ENCODE measurements at places on chromosomes 2 and 18. TPM values are rescaled to one million over a fixed set of nuclear protein-coding genes. Genes with fewer than 3 reads are reported as not detected.

The SNRNP27 gene
- 41.6 TPM for total RNA-seq

The TMEM200C gene
- 16.4 TPM for total RNA-seq

The EHD3 gene
- total RNA-seq: 7.5 TPM

The MXD1 gene
- 12.9 TPM for total RNA-seq

The DPP4 gene
- total RNA-seq: 6.4 TPM

The LIMS4 gene
- 0.31 TPM for total RNA-seq

The CIDEA gene
- total RNA-seq: 3.3 TPM

The HEATR5B gene
- total RNA-seq: 126 TPM

The HOXD8 gene
- not detected for total RNA-seq

The ALPI gene
- total RNA-seq: not detected

DNA sequence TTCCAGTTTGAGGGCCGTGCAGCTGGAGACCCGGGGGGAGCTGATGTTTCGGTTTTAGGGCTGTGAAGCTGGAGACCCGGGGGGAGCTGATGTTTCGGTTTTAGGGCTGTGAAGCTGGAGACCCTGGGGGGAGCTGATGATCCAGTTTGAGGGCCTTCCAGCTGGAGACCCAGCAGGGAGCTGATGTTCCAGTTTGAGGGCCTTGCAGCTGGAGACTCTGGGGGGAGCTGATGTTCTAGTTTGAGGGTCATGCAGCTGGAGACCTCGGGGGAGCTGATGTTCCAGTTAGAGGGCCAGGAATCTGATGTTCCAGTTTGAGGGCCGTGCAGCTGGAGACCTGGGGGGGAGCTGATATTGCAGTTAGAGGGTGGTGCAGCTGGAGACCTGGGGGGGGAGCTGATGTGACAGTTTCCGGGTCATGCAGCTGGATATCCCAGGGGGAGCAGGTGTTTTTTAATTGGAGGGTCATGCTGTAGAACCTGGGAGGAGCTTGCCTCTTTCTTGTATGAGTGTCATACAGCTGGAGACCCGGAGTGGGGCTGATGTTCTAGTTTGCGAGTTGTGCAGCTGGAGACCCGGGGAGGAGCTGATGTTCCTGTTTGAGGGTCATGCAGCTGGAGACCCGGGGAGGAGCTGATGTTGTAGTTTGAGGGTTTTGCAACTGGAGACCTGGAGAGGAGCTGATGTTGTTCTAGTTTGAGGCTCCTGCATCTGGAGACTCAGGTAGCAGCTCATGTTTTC is 153.2 kb downstream of the RTP5 start:
- no peak for DNase-seq

GRCh38 chr2:212911011-212911410 is 240.4 kb downstream of the IKZF2 start:
- DNase-seq: no peak

GRCh38 chr2:121735518-121736074 is 1.1 kb downstream of the NIFK start:
- no peak for DNase-seq

GRCh38 chr2:224009605-224010315 is 29.3 kb downstream of the SERPINE2 start:
- no peak for DNase-seq

GRCh38 chr2:118148809-118149208 is 60.5 kb downstream of the INSIG2 start:
- no peak for DNase-seq

- DNase-seq: no peak
These were observed 22.9 kb upstream of the GNAL start for GRCh38 chr18:11666176-11666575.

- no peak for DNase-seq
These were observed 123.9 kb upstream of the FAM117B start for GRCh38 chr2:202510911-202511310.

- no peak for DNase-seq
These were observed 78.9 kb downstream of the AFF3 start for GRCh38 chr2:100063459-100063953.

- no peak for DNase-seq
These were observed 103.8 kb downstream of the ASAP2 start for GRCh38 chr2:9310377-9310776.

GRCh38 chr18:79093986-79094385 is 24.8 kb downstream of the ATP9B start:
- DNase-seq: no peak

- no peak for DNase-seq
These were observed 820.0 kb upstream of the NXPH2 start for GRCh38 chr2:139600166-139600565.

GRCh38 chr18:62744076-62744968 is 29.0 kb downstream of the PHLPP1 start:
- no peak for DNase-seq

GRCh38 chr2:109005686-109006204 is 16.7 kb upstream of the EDAR start:
- DNase-seq: no peak

GRCh38 chr18:13393338-13393737 is 174.8 kb downstream of the LDLRAD4 start:
- DNase-seq: no peak

GRCh38 chr2:42856891-42857632 is 64.7 kb upstream of the HAAO start:
- DNase-seq: no peak

DNA sequence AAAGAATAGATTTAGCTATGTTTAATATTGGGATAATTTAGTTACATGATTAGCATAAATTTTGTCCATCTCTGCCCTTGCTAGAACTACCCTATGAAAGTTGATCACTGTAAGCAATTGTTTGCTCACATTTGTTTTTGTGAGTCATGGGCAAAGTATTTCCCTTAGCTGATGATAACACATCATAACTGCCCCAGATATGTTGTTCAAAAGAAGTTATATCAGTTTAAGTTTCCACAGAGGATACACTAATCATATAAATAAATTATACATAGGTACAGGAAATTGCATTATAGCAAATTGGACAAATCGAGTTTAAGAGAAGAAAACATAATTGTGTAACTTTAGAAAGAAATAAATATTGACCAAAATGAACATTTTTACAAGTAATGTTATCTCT is 223.2 kb upstream of the PIK3C3 start:
- no peak for DNase-seq

DNA sequence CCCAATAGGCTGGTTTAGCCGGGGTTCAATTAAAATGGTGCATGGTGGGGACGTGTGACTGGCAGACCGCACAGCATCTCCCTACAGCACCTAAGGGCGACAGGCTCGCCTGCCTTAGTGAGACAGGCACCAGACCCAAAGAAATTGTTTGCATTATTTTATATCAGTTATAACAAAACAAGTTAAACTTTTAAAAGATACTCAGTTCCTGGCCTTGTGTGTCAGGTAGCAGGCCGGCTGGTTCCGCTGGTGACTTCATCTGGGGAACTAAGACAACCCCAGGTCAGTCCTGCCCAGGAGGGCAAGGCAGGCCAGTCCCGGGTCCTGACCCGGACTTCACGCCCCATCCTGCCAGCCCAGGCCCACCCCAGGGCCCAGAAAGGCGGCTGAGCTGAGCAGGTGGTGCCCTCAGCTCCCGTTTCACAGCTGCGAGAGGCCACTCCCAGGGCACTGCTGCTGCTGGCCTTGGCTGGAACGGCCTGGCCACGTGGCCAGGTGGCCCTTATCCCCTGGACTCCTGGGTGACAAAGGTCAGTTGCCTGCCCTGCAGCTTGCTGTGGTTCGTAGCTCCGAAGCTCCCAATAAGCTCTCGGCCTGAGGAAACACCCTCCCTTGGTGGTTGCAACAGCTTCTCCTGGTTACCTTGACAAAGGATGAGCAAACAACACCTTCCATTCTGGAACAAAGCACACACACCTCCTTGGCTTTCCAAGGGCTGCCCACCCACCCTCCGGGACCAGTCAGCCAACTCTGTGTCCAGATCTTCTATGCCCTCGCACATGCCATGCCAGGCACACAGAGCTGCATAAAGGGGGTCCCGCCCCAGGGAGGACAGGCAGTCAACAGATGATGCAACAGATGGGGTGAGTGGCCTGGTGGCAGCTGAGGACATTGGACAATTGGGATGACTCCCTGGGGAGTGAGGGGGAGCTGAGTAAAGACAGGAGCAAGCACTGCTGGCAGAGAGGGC is 11.3 kb upstream of the AGXT start:
- no peak for DNase-seq

DNA sequence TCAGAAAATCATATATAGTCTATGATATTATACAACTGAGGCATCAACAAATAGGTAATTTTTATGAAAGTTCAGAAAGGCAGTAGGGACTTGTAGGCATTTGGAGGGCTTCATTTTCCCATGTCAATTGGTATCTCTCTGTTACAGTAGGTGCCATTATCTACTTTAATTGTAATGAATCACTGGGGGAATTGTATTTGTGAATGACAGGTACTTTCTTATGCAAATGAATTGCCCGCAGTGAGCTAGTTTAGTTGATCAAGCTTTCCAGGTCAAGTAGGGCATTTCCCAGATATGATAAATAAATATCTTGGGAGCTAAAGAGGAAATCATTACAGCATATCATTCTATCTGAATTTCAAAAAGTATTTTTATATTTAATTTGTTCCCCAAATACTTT is 1116.3 kb downstream of the DPP10 start:
- DNase-seq: no peak

DNA sequence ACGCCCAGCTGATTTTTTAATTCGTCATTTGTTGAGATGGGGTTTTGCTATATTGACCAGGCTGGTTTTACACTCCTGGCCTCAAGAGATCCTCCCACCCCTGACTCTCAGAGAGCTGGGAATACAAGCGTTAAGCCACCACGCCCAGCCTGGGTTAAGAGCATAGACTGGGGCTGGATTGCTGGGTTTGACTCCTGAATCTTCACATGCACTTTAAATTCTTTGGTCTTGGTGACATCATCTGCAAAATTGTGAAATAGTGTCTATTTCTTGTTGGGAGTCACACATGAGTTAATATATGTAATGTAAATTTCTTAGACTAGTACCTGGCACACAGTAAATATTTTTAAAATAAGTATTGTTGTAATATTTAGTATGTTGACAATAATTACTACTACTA is 257.4 kb downstream of the DOK6 start:
- no peak for DNase-seq

GRCh38 chr2:20650393-20650876 is 463 bp downstream of the HS1BP3 start:
- DNase-seq: no peak

GRCh38 chr2:108877506-108877905 is 90.9 kb downstream of the CCDC138 start:
- DNase-seq: no peak

DNA sequence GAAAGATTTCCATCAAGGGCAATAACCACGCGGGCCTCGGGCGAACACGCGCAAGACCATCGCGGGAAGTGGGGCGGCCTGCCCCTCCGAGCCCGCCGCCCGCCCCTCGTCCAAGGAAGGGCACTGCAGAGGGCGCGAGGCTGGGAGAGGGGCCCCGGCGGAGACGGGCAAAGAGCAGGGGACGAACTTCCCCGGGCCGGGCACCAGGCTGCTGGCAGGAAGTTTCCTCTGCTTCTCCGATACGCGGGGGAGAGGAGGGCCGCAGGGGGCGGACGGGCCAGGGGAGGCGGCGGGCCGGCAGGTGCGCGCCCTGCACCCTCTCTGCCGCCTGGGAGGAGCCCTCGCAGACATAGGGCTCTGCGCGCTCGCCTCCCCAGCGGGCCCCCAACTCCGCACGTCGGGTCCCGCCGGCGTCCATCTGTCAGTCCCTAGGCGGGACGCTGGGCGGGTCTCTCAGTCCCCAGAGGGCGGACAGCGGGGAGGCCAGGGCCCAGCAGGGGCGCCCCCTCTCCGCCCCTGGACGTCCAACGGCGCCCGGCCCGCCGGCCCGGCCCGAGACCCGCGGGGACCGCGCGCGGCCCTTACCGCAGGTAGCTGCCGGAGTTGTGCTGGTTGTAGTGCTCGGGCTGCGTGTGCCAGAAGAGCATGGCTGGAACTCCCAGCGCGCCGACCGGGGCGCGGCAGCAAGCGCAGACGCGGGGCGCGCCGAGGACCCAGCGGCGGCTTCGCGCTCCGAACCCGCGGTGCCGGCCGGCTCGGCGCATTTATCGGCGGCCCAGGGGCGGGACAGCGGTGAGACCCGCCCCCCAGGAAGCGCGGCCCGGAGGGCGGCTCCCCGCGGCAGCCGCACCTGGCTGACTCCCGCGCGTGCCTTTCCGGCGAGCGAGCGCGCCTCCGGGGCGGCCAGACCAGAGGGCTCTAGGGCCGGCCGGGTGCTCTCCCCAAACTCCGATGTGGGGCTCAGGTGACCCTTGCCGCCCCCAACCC is at the start of gene TFCP2L1:
Gene TFCP2L1 (minus strand): TSS at position 740 of the 987 bp plus-strand sequence. CDS start 93 bp downstream, at position 647.
- no peak for DNase-seq

DNA sequence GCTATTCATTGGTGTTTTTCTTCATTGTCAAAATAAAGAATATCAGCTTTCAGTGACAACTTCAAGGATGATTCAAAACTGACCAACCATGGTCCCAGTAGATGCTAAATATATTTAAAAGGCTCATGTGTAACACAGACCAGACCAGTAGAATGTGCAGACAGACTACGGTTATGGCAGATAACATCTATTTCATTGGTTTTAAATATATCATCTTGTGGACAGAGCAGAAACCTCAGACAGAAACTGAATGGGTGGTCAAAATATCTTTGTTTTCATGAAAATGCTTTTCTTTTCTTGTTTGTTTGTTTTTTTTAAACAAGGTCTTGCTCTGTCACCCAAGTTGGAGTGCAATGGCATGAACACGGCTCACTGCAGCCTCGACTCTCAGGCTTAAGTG is 107.4 kb upstream of the CREB1 start:
- no peak for DNase-seq

DNA sequence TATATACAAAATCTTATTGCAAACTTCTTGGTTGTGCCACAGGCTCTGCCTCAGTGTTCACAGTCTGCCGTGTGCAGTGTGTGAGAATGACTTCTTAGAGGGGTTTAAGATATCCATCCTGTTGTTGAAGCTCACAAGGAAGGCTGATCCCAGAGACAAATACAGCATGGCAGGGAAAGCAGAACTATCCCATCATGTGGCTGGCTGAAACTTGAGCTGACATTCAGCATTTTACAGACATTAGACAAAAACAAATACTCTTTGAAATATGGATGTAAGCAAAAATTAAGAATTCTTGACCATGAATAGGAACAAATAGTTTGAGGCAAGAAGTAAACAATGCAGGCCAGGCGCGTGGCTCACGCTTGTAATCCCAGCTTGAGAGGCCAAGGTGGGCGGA is 12.9 kb upstream of the PUM2 start:
- DNase-seq: no peak

- DNase-seq: no peak
These were observed 925.7 kb downstream of the DCDC2C start for GRCh38 chr2:4628998-4629501.

GRCh38 chr2:222477962-222478608 is 53.7 kb downstream of the SGPP2 start:
- no peak for DNase-seq

DNA sequence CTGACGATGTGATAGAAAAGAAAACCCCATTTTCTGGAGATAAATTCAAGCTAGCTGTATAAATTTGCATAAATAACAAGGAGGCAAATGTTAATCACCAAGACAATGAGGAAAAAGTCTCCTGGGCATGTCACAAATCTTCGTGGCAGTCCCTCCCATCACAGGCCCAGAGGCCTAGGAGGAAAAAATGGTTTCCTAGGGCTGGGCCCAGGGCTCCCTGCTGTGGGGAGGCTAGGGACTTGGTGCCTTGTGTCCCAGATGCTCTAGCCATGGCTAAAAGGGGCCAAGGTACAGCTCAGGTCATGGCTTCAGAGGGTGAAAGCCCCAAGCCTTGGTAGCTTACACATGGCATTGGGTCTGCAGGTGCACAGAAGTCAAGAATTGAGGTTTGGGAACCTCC is 134.6 kb downstream of the CABLES1 start:
- no peak for DNase-seq

GRCh38 chr18:45521777-45522176 is 93.5 kb upstream of the SLC14A2 start:
- no peak for DNase-seq

- no peak for DNase-seq
These were observed 88.7 kb upstream of the CXCR4 start for GRCh38 chr2:136206613-136207012.

Measured in occipital lobe (tissue), 3 donors.